ENCODE measurements at places on chromosomes 13 and 19. TPM values are rescaled to one million over a fixed set of nuclear protein-coding genes. Genes with fewer than 3 reads are reported as not detected.

Gene KMT5C
- 4.8 TPM for total RNA-seq

Gene PSG7
- not detected for total RNA-seq

Gene SHISA2
- under 0.01 TPM for total RNA-seq

Gene PRR20C
- total RNA-seq = not detected

Gene CPAMD8
- total RNA-seq = 0.26 TPM

Gene WDR88
- total RNA-seq = not detected

Gene TUBA3C
- total RNA-seq = not detected

Gene TRIP10
- 25.2 TPM for total RNA-seq

Gene SIGLEC9
- not detected for total RNA-seq

Gene TNFRSF19
- 2.5 TPM for total RNA-seq

All from aortic smooth muscle cell (primary cell).